Prostate gland (tissue), 2 donors: ENCODE measurements at places on chromosomes 5 and 9. TPM values are rescaled to one million over a fixed set of nuclear protein-coding genes. Genes with fewer than 3 reads are reported as not detected.

The CCNO gene
- 5.6 TPM for total RNA-seq

The COX7C gene
- total RNA-seq: 447 TPM

- H3K4me1 ChIP-seq: no peaks in the 10 kb centered on the region
- H3K27ac ChIP-seq: no peak overlapping the region
- DNase-seq: no peak
- no peaks in the 10 kb centered on the region for H3K27me3 ChIP-seq
- H3K4me3 ChIP-seq: no peak overlapping the region
Observed at GRCh38 chr5:163915481-163915961, 410.1 kb downstream of the MAT2B start.

GRCh38 chr9:112020680-112021596, 124.3 kb downstream of the UGCG start:
- H3K36me3 ChIP-seq: no peaks in the 10 kb centered on the region
- H3K27me3 ChIP-seq: no peaks in the 10 kb centered on the region
- no peak overlapping the region for H3K4me3 ChIP-seq
- H3K27ac ChIP-seq: no peak overlapping the region

The GLDC gene
- total RNA-seq: 4.0 TPM

DNA sequence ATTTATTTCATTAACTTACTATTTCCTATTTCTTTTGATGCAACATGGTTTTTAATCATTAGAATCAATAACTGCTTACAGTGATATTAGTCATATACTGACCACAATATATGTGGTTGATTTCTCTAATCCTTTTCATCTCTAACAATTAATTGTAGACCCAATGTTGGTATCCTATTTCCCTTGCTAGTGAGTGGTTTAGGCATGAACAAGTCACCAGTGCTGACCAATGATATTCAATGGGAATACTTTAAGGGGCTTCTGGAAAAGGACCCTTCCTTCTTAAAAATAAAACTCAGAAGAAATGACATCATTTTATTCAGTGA, 672.4 kb upstream of the GRAMD2B start:
- no peaks in the 10 kb centered on the region for H3K4me1 ChIP-seq
- no peaks in the 10 kb centered on the region for H3K36me3 ChIP-seq
- no peak overlapping the region for H3K27ac ChIP-seq
- no peaks in the 10 kb centered on the region for H3K27me3 ChIP-seq
- DNase-seq: no peak

GRCh38 chr9:121935739-121936138, 157.4 kb downstream of the TTLL11 start:
- H3K4me3 ChIP-seq: no peak overlapping the region
- H3K27ac ChIP-seq: no peak overlapping the region
- DNase-seq: no peak
- no peaks in the 10 kb centered on the region for H3K27me3 ChIP-seq
- H3K4me1 ChIP-seq: no peaks in the 10 kb centered on the region
- no peaks in the 10 kb centered on the region for H3K36me3 ChIP-seq

The LEAP2 gene
- 1.4 TPM for total RNA-seq
